Stimulated activated CD4-positive, alpha-beta T cell treated with anti-CD3 and anti-CD28 coated beads, TNF-alpha, amount 100 ng/mL, for 48 hours (primary cell): ENCODE measurements at places on chromosomes 2 and 18.
A peak's percentile ranks its signal among the peaks of the same experiment; 100 is the strongest.

DNA sequence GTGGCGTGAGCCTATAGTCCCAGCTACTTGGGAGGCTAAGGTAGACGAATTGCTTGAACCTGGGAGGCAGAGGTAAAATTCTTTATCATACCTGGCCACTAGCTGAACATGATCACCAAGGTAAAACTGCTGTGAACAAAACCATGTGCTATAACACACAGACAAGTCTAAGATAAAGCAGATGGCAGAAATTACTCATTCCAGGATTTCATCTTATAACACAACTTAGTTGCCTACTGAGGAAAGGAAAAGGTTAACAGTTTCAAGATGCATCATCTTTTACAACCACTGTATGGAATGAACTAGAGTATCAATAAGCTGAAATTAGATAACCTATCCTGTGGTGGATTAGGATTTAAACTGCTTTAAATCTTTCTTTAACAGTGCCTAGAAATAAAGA lies 8.3 kb downstream of the ARL5A start:
- DNase-seq, result no peak

GRCh38 chr2:149613704-149614103 lies 26.1 kb upstream of the MMADHC start:
- no peak for DNase-seq

- no peak for DNase-seq
Measured at GRCh38 chr2:21382701-21383520, 259.1 kb downstream of the TDRD15 start.

- no peak for DNase-seq
Measured at GRCh38 chr18:7711495-7711894, 144.4 kb downstream of the PTPRM start.

GRCh38 chr18:72999971-73000607 lies 132.3 kb upstream of the NETO1 start:
- DNase-seq, result no peak

DNA sequence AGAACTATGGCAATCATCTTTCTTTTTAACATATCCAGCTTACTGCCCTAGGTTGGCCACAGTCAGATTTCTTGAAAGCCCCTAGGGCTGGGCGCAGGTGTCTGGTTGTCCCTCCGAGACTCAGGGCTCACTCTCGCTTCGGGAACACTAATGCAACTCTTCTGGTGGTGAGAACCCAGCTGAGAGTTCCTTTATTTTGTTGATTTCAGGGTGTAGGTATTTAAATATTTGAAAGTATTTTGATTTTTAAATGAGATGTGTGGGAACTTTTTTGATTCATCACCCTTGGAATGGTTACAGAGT lies 40.7 kb downstream of the INPP4A start:
- no peak for DNase-seq

DNA sequence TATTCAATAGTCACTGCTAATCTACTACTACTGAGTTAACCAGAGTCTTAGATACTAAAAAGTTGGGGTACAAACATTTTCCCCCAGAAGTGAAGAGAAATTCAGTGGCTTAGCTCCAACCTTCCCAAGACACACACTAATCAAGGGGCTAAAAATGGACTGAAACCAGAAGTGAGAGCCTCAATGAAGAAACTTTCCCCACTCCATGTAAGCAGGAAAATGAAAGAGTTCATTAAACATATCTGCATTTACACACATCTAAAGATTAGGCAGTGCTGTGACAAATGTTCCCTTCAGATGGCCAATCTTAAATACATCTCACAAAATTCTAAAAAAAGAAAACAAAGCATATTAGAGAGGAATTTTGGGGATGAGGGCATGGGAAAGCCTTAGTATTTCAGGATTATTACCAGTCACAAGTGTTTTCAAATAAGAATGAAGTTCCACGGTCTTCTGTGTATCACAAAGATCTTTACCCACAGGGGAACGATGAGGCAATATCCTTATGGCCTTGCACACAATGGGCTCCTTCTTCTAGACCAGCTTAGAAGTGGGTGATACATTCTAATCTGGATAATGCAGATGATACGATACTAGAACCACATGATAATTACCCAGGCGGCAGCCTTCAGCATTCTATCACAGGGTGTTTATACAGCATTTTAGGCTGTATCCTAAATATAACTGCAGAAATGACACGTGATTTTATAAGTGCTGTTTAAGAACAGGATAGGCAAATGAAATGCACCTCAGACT lies 17.1 kb downstream of the ANKRD44 start:
- DNase-seq, result no peak

DNA sequence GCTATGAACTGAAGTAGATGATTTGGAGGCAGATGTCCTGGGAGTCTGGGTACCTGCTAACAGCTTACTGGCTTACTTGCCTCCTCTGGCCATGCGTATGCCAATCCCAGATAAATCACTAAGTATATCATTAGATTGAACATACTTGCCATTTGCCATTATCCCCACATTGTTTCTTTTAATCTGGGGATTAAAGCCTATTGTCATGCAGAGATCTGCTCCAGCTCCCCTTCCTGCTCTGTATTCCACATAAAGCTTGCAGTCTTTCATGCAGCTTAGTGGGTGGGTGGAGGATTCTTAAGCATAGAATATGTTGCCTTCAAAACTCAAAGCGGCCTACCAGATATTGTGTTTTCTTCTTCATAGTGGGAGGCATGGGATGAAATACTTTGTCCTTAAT lies 311.8 kb upstream of the MMADHC start:
- DNase-seq, result no peak

DNA sequence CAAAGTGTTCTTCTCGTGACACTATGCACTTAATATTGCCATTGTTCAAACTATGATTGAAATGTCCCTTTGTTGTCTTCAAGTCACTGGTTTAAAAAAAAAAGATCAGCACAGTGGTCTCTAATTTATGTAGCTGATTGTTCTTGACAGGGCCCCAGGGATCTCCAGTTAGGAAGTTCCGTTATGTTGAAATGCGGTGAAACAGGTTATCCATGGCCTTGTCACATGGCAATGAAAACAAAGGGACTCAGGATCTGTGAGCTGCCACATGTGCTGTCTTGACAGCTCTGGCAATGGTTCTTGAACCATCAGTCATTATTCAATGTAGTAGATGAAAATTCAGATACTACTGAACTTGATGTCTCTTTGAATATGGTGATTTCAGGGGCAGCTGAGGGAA lies 147.4 kb downstream of the SETBP1 start:
- no peak for DNase-seq

GRCh38 chr18:51241226-51241625 lies 43.7 kb upstream of the MEX3C start:
- no peak for DNase-seq

- DNase-seq, result peak; percentile 65
Measured at GRCh38 chr2:203782262-203782976, 76.0 kb downstream of the CD28 start.

GRCh38 chr2:65939687-65940086 lies 495.2 kb upstream of the MEIS1 start:
- no peak for DNase-seq

DNA sequence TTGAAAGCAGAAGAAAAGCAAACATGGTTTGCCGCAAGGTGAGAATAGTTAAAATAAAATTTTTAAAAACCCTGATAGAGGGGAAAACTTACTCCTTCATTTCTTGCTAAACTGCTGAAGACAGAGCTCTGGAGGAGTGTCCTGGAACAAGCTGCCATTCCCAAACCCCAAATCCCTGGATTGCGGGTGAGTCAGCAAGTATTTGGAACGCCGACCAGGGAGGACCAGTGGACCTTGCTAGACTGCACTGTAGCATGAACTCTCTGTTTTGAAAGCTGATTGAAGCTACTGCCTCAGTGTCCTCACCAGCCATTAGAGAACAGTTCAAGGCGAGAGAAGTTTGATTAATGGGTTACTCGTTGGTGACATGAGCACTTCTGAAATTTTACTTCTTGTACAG lies 99.4 kb upstream of the RASGRP3 start:
- DNase-seq, result no peak

GRCh38 chr18:70289351-70290312 lies 787 bp downstream of the SOCS6 start:
- DNase-seq, result no peak

DNA sequence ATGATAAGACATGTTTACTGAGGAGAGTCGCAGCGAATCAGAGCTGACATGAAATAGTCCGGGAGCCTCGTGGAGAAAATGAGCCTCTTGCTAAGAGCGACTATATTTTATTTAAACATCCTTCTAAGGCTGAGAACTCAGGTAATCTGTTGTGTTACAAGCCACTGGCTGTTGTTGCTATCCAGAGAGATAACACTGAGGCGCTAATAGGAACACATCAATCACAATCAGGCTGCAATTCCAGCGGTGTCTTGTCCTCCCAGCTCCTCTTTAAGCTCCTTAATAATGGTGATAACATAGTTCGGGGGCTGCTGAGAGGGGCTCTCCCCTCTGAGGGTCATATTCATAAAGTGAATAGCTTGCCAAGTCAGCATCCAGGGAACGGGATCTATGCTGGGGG lies 95.1 kb downstream of the INSIG2 start:
- DNase-seq, result no peak

GRCh38 chr18:54247511-54248175 lies 21.7 kb upstream of the POLI start:
- no peak for DNase-seq

DNA sequence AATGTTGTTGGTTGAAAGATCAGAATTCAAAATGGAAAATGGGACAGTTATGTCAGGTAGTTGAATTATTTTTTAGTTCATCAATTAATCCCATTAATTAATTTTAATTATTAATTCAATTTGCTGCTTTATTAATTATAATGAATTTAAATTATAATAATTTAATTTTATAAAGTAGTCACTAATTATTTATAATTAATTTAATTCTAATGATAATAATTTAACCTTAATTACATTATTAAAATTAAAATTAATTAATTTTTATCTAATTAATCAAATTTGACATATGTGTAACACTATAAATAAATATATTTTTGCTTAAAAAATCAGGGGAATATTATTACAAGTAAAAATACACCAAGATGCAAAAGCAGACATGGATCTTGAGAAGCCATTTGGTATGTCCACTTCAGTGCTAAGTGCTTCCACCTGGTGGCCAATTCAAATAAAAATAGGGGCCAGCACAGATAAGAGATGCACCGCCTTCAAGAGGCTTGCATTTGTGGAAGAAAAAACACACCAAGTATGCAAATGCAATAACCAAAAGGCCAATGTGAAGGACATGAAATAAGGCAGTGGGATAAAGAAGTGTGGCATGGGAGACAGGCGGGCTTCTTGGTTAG lies 73.2 kb downstream of the MBP start:
- no peak for DNase-seq

GRCh38 chr18:35508746-35509338 lies 11.1 kb upstream of the INO80C start:
- no peak for DNase-seq

GRCh38 chr2:9717886-9718451 lies 87.2 kb upstream of the YWHAQ start:
- no peak for DNase-seq

DNA sequence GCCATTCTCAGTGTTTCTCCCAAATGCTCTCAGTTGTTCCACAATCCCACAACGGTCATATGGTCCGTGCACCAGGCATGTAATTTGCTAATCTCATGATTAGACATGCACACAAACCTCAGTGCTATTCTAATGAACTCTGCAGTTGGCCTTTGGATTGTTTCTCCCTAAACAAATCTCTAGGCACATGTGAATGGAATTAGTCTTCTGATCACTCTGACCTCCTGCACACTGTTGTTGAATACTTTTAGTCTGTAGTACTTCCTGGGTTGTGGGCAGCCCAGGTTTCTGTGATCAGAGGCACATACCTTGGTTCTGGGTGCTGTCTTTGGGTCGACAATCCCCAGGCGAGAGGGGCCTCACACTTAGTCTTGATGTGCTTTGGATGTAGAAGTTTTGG lies 498.7 kb upstream of the SPRED2 start:
- no peak for DNase-seq

- DNase-seq, result no peak
Measured at GRCh38 chr2:83795777-83796176, 663.3 kb downstream of the SUCLG1 start.

GRCh38 chr2:241138471-241138870 lies 10.8 kb downstream of the PASK start:
- DNase-seq, result no peak

GRCh38 chr2:128308284-128308731 lies 10.4 kb downstream of the HS6ST1 start:
- DNase-seq, result no peak

DNA sequence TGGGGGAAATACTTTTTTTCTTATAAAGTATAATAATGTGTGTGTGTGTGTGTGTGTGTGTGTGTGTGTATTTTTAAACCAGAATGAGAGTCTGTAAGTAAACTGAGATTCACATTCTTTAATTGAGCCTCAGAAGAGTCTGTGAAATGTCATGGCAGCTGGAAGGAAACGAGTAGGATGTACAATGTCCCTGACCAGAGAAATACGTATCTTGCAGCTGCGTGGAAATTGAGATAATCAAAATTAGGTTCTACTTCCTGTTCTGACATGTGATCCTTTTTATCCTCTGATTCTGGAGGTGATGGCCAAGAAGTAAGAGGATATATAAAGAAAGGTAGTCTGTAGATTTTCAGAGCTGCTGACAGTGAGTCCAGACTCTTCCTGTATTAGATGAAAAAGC lies 50.0 kb downstream of the SH3RF3 start:
- DNase-seq, result no peak

GRCh38 chr2:11680182-11680900 lies 10.3 kb upstream of the NTSR2 start:
- no peak for DNase-seq

GRCh38 chr18:55934821-55935220 lies 346.8 kb upstream of the TCF4 start:
- no peak for DNase-seq

DNA sequence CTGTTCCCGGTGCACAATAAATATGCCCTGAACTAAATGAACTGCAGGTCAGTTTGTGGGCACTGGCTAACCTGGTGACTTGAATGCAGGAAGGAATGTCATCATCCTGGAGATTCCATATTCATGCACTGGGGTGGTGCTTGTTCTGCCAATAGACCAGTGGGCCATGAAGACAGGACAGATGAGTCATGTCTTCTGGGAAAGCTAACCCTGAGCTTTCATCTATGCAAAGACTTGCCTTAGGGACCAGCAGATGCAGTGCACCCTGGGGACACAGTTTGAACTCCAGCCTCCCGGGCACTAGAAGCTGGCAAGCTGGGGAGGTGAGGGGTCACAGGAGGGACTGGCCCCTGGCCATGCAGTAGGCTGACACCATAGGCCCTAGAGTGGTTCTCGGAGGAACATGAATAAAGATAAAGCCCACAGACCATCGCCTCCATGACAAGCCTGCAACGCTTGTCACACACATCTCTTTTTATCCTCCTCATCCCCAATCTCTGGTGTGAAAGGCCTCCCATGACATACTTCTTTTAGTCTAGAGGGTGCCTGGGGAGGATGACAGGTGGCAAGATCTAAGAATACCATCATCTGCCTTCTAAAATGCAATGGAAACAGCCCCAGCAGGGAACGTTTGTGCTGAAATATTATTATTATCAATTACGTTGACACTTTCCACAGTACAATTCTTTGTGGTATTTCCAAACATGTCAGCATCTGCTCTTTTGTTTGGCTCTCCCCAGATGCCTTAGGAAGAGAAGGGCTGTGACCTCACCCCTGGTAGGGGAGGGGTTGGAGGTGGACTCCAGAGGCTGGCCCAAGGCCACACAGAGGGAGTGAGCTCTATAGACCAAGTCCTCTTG lies 267.4 kb upstream of the RAB6C start:
- DNase-seq, result no peak

GRCh38 chr2:217461674-217462073 lies 541.1 kb downstream of the TNS1 start:
- no peak for DNase-seq

GRCh38 chr2:9423922-9424272 lies 443 bp downstream of the CPSF3 start:
- peak; percentile 9 for DNase-seq

GRCh38 chr2:143068509-143068908 lies 60.7 kb upstream of the ARHGAP15 start:
- no peak for DNase-seq

- no peak for DNase-seq
Measured at GRCh38 chr2:111905990-111906735, 7.8 kb downstream of the MERTK start.
